NCI-H1092 (cell line): ENCODE measurements at places on chromosomes 2 and 18.

GRCh38 chr2:207720517-207721187 lies 9.2 kb downstream of the CCNYL1 start:
- DNase-seq = no peak

DNA sequence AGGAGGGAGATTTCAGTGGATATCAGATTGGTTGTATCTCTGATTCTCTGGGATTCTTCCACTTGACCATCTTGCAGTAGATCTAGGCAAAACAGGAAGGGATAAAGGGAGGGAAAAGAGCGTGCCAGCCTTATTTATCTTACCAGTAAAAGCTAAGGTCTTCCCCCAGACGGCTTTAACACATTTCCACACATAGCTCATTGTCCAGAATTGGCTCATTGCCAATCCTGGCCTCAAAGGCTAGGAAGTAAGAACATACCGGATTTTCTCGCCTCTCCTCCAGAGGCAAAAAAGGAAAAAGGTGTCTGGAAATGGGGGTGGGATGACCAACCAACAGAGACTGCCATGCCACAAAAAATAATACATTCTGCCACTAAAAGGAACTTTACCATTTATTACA lies 411.6 kb upstream of the NRP2 start:
- no peak for DNase-seq

GRCh38 chr2:72864500-72864899 lies 22.7 kb upstream of the SPR start:
- DNase-seq = no peak

GRCh38 chr18:55083461-55083860 lies 124.2 kb upstream of the CCDC68 start:
- no peak for DNase-seq

DNA sequence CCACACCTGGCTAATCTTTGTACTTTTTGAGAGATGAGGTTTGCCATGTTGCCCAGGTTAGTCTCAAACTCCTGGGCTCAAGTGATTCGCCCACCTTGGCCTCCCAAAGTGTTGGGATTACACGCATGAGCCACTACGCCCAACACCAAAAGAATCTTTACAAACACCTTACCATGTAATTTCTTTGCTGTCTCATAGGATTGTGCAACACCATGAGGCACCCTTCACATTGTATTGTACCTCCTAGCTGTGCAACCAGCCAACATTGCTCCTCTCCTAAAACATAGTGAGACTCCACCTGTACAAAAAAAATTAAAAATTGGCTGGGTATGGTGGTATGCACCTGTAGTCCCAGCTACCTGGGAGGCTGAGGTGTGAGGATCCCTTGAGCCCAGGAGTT lies 3.1 kb upstream of the MFSD6 start:
- DNase-seq = no peak

DNA sequence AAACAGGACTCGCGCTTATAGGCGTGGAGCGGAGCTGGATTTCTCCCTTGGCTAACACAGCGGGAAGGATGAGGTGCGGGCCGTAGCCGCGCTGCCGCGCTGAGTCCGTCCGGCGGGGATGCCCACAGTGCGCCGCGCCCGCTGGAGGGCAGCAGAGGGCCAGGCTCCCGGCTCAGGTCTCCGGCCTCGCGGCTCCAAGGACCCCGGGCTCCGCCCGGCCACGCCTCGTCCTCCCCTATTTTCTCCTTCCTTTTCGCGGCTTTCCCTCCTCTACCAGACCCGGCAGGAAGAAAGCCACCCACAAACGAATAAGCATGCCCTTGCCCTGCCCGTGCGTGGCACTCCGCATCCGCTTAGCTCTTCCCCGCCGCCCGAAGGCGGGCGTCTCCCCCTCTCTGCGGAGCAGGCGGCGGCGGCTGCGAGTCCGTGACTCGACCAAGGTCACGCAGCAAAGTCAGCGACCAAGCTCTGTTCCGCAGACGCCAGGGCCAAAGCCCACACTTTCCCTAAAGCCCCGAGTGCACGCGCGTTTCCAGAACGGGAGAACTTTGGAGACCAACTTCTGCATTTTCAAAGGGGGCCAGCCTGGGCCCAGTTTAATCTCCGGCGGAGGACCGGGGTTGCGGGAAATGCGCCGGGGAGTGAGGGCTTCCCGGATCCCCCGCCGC lies 48.5 kb downstream of the KCNIP3 start:
- DNase-seq = peak; percentile 6

- no peak for DNase-seq
Observed at GRCh38 chr2:12106440-12107080, 360.1 kb downstream of the LPIN1 start.

GRCh38 chr2:53129851-53130250 lies 637.8 kb upstream of the CHAC2 start:
- DNase-seq = no peak

GRCh38 chr2:234271338-234271737 lies 220.8 kb downstream of the SPP2 start:
- no peak for DNase-seq

- no peak for DNase-seq
Observed at GRCh38 chr2:9205486-9205885, 1.1 kb upstream of the ASAP2 start.

DNA sequence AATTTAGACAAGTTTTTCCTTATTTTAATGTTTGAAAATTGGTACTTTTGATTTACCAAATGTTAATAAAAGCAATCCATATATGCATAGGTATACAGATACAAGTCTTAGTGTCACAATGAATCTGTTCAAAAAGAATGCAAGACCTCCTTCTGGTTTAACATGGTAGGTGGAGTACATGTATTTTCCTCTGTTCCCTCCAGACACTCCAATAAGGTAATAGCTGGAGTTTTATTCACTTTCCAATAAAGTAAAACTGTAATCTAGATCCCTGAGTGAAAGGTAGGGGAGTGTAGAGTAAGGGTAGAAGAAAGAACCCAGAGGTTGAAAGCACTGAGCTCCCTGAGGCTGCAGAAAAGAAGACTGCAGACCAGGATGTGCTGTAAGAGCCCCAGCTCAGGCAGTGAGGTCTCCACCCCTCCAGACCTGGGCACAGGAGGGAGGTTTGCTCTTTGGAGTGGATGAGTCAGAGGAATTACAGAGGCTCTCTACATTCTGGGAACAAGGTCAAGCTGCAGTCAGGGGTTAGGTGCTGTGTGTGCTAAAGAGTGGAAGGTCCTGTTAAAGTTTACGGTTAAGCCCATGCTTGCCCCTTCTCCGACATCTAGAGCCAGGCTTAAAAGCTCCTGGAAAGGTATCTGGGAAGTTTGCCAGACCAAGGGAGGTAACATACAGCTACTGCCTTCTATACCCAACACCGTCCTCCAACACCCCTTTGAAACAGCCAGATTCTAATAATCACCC lies 27.6 kb upstream of the STAT1 start:
- DNase-seq = no peak

GRCh38 chr2:240121190-240121589 lies 14.9 kb downstream of the COPS9 start:
- DNase-seq = no peak

GRCh38 chr2:10909996-10910341 lies 1.8 kb upstream of the KCNF1 start:
- no peak for DNase-seq

GRCh38 chr2:161049559-161049958 lies 110.7 kb upstream of the TANK start:
- DNase-seq = no peak

- DNase-seq = peak; percentile 3
Observed at GRCh38 chr2:227228061-227228667, 63.7 kb downstream of the COL4A3 start.
